ENCODE measurements at places on chromosomes 12 and 14.
A peak's percentile ranks its signal among the peaks of the same experiment; 100 is the strongest.

GRCh38 chr12:11075642-11076041 is 13.5 kb upstream of the TAS2R46 start:
- no peak for DNase-seq

DNA sequence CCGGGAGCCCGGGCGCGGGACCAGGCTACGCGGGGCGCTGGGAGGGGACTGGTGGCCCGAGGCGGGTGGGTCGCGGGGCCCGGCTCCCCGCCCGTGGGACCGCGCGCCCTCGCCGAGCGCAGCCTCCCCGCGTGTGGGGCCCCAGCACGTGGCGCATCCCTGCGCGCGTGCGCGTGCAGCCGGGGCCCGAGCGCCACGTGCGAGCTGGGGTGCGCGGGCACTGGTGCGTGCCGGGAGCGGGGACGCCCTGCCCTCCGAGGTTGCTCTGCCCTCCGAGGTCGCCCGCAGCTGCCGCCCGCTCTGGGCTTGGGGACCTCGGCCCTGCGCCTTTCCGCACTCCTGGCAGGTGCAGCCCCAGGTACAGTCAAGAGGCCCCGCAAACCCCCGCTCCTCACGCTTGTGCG is 365 bp upstream of the CCDC88C start:
- DNase-seq, result peak; percentile 56

GRCh38 chr12:117685110-117685926 is 283.5 kb downstream of the KSR2 start:
- no peak for DNase-seq

GRCh38 chr14:99192830-99193229 is 79.2 kb downstream of the BCL11B start:
- no peak for DNase-seq

DNA sequence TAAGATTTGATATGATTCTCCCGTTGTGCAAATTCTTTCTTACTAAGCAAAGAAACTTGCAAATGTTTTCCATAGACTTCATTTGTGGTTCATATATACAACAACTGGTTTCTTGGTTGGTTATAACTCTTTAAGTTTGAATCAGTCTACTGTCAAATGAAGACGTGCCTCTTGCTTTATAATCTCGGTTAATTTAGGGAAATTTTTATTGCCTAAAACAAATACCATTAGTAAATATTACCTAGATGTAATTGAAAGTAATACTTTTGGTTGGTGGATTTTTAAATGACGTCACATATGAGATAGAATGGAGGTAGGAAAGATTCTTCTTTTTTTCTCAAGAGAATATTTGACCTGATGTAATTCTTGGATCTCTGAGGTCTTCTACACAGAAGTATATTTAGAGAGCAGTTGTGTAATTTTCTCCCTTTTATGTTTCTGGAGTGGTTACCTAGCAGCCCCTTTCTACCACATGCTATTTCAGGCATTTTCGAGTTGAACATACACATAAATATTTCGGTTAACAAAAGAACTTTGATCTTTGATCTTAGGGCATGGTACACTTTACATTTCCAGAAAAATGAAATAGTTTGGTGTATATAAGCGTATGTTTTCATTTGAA is 1.7 kb downstream of the ATF7IP start:
- DNase-seq, result no peak

DNA sequence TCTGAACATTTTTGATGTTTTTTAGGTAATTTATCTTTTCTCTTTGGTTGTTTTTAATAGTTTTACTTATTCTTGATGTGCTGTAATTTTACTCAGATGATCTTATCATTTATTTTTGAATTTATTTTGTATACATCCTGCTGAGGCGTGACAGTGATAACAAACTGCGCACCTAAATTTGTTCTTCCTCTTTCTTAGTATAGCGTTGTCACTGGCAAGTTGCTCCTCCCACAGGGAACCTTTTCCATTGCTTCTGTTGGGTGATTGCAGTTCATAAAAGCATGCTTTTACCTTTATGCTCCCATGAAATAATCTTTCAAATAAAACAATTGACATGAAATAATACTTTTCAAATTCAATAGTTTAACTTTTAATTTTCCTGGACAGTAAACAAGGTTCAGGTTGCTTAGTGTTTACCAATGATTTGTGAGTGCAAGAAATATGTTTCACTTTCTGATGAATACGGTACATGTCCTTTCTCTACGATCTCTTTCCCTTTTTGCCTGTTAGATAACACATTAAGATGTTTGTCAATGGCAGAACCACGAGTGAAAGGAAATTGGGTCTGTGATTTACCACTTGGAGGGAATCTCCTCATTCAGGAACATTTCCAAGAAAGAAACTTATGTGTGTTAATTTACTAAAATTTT is 223.3 kb downstream of the CCDC91 start:
- DNase-seq, result no peak

GRCh38 chr12:56013482-56013881 is 7.4 kb upstream of the IKZF4 start:
- no peak for DNase-seq

DNA sequence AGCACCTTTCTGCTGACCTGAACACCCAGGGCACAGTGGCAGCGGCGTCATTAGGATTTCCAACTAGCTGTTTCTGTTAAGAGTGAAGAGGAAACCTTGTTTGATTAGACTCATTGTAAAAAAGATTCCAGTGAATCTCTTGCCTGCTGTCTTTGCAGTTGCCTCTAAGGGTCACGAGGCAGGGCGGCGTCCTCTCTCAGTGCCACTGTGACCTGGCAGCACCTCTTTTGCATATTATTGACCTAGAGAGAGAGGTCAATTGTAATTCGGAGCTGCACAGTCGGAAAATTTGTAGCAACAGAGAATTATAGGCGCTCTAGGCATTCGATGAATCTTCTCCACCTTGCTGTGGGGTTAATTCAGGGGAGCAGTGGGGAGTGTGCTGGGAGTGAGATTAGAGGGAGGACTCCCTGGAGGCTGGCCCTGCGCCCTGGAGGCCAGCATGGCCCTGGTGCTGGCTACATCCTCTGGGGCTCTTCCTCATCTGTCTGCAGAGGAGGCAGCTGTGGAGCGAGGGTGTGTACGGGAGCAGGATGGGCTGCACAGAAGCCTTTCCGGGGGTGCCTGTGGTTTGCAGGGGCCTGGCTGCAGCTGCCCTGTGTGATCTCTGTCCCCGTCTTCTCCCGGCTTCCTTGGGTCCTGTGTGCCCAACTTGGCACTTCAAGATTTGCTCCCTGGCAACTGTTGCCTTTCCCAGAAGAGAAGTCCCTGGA is 14.3 kb downstream of the PACS2 start:
- no peak for DNase-seq

DNA sequence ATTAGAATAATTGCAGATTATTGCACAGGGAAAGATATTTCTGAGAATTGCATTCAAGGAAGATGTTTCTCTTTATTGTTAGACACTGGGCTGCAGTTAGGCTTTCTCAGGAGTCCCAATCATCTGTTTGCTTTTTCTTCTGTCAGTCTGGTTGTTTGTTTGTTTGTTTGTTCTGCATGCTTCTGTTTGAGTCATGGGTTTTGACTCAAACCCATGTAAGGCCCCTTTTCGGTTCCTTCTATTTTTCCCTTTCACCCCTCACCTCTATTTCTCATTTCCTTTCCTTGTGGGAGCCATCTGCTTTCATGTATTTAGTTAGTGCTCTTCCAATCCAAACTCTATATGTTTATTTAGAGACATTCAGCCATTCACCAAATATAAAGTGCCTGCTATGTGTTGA is 25.1 kb upstream of the CISTR start:
- no peak for DNase-seq

DNA sequence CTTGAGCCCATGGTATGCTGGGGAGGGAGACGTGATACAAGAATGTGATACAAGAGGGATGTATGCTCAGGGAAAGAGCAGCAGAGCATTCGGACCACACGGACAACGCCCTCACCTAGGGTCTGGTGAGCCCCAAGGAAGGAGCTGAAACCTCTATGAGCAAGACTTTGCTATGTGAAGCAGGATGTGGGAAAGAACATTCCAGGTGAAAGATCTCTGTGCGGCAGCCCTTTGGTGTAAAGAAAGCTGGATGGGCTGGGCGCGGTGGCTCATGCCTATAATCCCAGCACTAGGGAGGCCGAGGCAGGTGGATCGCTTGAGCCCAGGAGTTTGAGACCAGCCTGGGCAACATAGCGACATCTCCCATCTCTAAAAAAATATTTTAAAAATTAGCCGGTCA is 16.9 kb upstream of the FICD start:
- no peak for DNase-seq

- DNase-seq, result no peak
Observed at GRCh38 chr14:67573228-67574010, 26.6 kb downstream of the PIGH start.

- DNase-seq, result no peak
Observed at GRCh38 chr12:114193474-114193873, 212.5 kb downstream of the TBX5 start.

- DNase-seq, result no peak
Observed at GRCh38 chr14:105484069-105484996, 2.4 kb upstream of the CRIP1 start.

DNA sequence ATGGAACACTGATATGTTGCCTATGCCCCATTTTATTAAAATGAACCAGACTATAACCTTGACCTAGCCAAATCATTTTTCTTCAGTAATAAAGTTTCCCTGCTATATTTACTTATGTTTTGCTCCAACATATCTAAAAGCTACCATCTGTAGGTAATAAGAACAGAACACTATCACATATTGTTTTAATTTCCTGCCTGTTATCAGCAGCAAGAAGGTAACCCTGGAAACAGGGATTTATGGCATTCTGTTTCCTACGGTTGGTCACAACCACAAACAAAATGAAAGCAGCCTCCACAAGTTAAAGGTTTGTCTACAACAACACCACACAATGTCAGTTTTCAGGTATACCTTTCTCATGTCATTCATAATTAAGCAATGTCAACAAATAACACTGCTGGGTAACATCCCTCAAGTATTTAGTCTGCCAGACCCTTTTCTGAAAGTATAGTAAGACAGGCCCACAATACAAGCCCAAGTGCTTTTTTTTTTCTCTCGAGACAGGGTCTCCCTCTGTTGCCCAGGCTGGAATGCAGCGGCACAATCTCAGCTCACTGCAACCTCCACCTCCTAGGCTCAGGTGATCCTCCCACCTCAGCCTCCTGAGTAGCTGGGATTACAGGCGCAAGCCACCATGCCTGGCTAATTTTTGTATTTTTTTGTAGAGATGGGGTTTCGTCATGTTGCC is 25.5 kb downstream of the GCH1 start:
- no peak for DNase-seq

DNA sequence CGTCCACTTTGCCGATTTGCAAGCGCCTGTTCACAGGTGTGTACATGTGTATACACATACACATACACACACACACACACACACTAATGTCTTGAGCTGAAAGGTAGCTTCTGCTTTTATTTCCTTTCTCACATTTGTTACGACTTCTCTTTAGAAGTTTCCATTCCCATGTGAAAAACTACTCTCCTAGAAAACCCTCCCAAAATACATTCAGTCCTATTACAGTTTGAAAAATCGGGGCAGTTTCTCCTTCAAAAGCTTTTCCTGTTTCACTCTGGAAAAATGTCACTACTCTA is 3.9 kb downstream of the BLTP3B start:
- no peak for DNase-seq

DNA sequence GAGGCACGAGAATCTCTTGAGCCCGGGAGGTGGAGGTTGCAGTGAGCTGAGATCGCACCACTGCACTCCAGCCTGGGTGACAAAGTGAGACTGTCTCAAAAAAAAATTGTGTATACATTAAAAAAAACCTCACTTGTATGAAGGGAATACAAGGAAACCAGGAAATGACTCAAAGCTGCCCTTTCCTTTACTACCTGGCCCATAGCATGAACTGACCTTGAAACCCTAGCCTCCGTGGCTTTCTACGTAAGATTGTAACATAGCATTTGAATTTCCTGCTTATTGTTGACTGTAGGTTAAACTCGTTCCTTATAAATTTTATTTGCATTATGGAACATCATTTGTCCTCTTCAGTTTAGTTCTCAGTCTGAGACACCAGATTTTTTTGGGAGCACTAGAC is 9.1 kb upstream of the DDX47 start:
- DNase-seq, result no peak

GRCh38 chr14:32896979-32897697 is 41.5 kb upstream of the NPAS3 start:
- no peak for DNase-seq
